Activated CD4-positive, alpha-beta T cell treated with anti-CD3 and anti-CD28 coated beads, Interleukin-2, amount 50 U/mL, for 16 hours (primary cell): ENCODE measurements at places on chromosomes 1 and 21.

GRCh38 chr1:85596947-85597346 is 16.4 kb downstream of the CCN1 start:
- no peak for DNase-seq

- no peak for DNase-seq
These were observed 120.7 kb downstream of the NGF start for GRCh38 chr1:115217150-115218033.

GRCh38 chr1:156663178-156663577 is 14.0 kb downstream of the NES start:
- DNase-seq: no peak

GRCh38 chr1:54557671-54558355 is 9.8 kb downstream of the ACOT11 start:
- DNase-seq: no peak

DNA sequence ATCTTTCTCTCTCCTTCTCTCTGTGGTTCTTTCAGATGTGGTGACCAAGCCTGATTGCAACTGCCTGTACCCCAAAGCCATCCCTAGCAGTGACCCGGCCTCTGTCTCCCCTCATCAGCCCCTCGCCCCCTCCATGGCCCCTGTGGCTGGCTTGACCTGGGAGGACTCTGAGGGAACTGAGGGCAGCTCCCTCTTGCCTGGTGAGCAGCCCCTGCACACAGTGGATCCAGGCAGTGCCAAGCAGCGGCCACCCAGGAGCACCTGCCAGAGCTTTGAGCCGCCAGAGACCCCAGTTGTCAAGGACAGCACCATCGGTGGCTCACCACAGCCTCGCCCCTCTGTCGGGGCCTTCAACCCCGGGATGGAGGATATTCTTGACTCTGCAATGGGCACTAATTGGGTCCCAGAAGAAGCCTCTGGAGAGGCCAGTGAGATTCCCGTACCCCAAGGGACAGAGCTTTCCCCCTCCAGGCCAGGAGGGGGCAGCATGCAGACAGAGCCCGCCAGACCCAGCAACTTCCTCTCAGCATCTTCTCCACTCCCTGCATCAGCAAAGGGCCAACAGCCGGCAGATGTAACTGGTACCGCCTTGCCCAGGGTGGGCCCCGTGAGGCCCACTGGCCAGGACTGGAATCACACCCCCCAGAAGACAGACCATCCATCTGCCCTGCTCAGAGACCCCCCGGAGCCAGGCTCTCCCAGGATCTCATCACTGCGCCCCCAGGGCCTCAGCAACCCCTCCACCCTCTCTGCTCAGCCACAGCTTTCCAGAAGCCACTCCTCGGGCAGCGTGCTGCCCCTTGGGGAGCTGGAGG is 12.7 kb downstream of the CSF1 start:
- DNase-seq: no peak

DNA sequence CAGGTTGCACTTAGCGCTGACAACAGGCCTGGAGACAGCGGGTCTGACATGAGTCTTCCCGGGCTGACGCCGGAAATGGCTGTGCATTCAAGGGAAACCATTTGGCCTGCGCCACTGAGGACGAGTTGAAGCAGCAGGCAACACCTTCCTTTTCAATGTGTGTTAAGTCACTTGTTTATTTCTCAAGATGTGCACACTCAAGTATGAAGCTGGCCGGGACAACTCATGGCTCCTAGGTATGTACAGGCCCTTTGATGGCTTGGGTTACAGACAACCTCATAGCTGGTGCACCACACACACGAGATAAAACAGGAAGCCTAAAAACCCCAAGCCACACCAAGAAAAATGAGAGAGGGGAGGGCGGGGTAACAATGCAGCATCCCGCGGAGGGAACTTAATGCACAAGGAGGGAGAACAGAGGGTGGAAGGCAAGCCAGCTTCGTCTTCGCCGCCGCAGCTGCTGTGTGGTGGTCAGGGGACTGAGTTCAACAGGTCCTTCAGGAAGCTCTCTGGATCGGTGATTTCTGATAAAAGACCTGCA is 118.0 kb upstream of the IFFO2 start:
- peak; percentile 56 for DNase-seq

- DNase-seq: no peak
These were observed 869.1 kb upstream of the B3GALT2 start for GRCh38 chr1:194055536-194055935.

- no peak for DNase-seq
These were observed at the start of gene STUM for GRCh38 chr1:226548256-226549093. TSS of gene STUM (plus strand) at chr1:226548764. CDS start at chr1:226548905, 141 bp downstream.

DNA sequence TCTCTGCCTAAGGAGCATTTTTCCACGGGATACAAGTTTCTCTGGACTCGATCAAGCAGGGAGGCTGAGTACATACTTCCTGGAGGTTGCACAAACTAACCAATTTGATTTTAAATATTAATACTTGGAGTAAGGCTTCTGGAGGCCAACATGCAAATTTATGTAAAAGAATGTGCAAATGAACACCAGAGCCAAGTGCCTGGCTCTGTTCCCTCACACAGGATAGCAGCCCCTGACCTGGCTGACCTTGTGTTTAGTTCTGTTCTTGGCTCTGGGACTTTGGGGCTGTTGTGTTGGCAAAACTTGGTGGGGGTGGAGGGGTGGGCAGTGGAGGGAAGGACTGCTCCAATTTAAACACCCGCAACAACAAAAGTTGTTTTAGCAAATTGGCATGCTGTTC is 34.2 kb downstream of the CNIH3 start:
- DNase-seq: no peak

GRCh38 chr1:174075245-174075692 is 53.1 kb upstream of the RC3H1 start:
- DNase-seq: no peak

DNA sequence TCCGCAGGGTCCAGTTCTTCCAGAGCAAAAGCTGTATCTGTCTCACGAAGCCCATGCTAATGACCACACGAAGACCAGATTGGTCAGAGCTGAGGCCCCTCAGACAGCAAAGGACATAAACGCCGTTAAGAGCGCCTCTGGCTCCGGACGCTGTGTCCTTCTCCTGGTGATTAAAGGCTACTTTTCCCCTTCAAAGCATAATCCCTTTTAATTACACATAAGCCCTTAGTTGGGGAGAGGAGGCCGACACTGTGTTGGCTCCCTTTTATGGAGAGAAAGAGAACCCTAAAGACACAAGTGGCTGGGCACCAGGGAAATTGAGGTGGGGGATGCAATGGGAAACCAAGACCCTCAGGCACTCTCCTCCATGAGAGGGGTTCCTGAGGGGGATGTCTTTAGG is at the start of gene ABCA4:
ABCA4 (minus strand) TSS at position 158 of the 400 bp plus-strand sequence; CDS start at position 55, 103 bp downstream.
- no peak for DNase-seq

DNA sequence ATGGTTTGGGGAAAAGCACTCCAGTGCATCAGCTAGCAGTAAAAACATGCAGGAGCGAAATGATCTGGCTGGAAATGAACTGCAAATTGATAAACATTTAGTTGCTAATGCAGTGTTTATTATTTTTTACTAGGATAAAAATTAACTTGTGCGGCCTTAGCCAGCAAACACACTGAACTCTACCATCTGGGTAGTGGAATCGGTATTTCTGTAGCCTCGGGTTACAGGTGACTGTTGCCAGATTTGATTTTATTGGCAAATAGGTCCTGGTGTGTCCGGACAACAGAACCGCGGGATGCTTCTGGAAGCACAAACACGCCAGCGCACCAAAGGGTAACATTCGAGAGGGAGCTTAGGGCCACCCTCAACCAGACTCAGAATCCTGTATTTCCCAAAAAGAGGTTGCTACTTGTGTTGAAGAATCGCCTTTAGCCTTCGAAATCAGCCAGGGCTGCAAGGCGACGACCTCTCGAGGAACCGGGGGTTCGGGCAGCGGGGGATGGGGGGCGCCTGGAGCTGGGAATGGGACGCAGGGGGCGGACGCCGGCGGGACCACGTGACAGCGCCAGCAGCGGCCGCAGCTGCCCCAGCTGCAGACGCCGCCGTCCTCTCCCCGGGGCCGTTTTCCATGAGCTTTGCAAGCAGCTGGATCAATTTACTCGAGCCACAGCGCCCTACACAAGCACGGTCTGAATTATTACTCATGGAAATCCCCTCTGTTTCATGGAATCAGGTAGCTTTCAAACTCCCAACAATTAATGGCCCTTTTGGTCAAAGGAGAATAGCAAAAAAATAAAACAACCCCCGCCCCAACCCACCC is 158.8 kb downstream of the TOMM20 start:
- no peak for DNase-seq

DNA sequence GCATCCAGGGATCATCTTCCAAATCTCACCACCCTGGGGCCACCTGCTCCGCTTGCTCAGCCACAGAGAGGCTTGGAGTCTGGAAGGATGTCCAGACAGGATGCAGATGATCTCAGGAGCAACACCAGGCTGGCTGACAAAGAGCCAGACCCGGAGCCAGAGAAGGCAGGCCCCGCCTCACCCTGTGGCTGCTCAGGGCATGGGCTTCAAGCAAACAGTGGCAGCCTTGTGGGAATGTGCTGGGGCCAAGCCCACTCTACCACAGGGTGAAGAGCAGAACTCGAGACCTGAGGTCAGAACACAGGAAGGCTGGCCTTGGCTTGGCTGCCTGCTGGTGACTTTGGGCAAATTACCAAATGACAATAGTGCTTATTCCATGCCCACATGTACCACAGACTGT is 45.5 kb downstream of the MRPL37 start:
- no peak for DNase-seq

- DNase-seq: no peak
These were observed 66.7 kb downstream of the TTLL7 start for GRCh38 chr1:83932281-83932680.

DNA sequence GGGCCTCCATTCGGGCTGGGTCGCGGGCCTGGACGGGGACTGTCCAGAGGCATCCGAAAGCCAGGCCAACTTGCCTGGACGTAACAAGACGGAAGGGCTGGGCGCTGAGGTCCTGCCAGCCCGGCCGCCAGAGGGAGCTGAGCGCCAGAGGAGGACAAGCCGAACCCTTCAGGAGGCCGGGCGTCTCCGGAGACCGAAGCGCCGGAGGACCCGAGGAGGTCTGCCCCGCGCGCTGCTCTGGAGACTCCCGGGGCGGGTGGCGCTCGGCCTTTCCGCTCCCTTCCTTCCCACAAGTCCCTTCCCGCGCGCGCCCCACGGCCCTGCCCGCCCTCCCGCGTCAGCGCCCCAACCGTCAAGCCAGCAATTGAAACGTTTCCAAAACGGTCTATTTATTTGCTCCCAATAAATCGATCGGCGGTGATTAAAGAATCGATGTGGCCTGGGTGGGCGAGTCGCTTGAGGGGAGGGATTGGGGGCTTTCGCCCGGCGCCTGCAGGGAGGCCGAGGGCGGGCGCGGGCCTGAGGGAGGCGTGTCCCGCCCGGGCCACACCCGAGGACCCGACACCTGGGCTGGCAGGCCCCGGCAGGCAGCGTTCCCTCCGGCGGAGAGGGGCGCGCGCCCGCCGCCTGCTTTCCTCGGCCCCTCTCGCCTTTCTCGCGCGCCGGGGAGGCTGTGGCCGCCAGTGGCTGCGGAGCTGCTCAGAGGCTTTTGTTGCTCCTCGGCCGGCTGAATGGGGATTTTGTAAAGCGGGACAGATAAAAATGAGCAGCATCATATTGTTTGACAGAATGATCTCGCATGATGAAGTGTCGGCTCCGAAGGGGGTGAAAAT is 5.2 kb upstream of the FOXD3 start:
- DNase-seq: peak; percentile 67

- DNase-seq: no peak
These were observed 1.8 kb downstream of the MYCL start for GRCh38 chr1:39899611-39900538.

DNA sequence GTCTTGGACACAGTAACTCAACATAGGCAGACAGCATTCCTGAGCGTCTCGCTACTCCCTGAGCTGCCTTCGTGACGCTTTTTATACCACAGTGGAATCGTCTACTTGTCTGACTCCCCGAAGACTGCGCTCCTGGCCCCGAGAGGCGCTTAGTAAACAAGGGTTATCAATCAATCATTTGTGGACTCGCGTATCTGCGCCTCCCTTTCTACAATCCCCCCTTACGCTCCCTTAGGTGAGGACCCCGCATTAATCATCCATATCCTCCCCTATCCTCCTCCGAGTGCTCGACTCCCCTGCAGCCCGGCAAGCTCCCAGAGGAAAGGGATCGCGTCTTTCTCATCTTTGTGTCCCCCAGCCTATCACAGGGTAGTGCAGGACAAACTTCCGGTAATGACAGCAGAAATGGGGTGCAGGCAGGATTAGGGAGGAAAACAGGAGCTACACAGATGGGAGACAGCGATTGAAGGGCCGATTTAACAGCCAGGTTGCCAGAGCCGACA is 522 bp downstream of the TMEM59 start:
- DNase-seq: peak; percentile 48

GRCh38 chr1:48726139-48726538 is 50.6 kb downstream of the BEND5 start:
- no peak for DNase-seq

GRCh38 chr21:41956926-41957729 is 3.3 kb upstream of the C2CD2 start:
- no peak for DNase-seq

- DNase-seq: no peak
These were observed 21.6 kb downstream of the RAVER2 start for GRCh38 chr1:64766429-64766828.

DNA sequence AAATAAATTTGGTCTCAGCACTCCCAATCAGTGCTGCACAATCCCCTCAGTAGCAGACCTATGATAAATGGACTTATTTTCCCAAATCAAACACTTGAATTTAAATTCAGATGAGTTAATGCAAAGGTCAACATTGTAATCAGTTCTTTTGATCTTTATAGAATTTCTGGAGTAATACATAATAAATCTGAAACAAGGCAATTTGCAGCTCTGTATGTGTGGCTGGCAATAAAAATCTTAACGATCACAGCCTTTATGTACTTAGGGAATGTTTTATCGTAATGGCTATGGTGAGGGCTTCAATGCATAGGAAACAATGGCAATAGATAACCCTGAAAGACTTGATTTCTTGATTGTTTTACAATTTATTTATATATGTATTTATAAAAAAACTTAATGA is 91.4 kb downstream of the GPATCH2 start:
- DNase-seq: no peak

- DNase-seq: no peak
These were observed 180.9 kb downstream of the PRDM16 start for GRCh38 chr1:3249631-3250501.
